HepG2 (cell line): ENCODE measurements at places on chromosomes 2 and 18. TPM values are rescaled to one million over a fixed set of nuclear protein-coding genes. Genes with fewer than 3 reads are reported as not detected.

CYRIA gene
- not detected in 2 replicates for total RNA-seq

CNOT11 gene
- 100 and 114 TPM in 2 replicates for total RNA-seq

ESPNL gene
- 0.35 and 0.80 TPM in 2 replicates for total RNA-seq

MAB21L4 gene
- 13.5 and 14.0 TPM in 2 replicates for total RNA-seq

EFR3B gene
- total RNA-seq = 0.42 and 0.56 TPM in 2 replicates

RGPD4 gene
- total RNA-seq = not detected in 2 replicates

E2F6 gene
- total RNA-seq = 36.0 and 40.1 TPM in 2 replicates

DNA sequence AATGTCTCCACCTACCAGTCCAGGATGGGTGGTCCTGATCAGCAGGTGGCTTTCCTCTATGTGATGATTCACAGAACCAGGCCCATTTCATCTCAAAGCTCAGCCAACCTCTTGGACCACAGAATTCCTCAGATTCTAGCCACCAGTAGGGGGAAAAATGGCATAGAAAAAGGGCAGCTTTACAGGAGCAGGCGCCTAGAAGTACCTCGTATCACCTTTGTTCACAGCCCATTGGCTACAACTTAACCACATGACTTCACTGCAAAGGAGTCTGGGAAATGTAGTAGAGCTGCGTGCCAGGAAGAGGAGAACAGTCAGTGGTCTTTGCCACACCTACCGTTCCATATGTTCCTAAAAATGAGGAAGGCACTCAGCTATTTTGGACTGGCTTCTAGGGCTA lies 62.8 kb upstream of the DTNA start:
- no peak overlapping the region for H3K27ac ChIP-seq
- H3K4me1 ChIP-seq = no peaks in the 10 kb centered on the region
- no peak overlapping the region for H3K4me3 ChIP-seq
- DNase-seq = no peak
- H3K27me3 ChIP-seq = no peaks in the 10 kb centered on the region

- DNase-seq = no peak
- H3K27me3 ChIP-seq = peaks cover 4% of the 10 kb centered on the region; the same call in 1 of the 2 replicates
- H3K4me1 ChIP-seq = 0 out of 2 replicates have a peak, but pooled peaks cover 5% of the 10 kb centered on the region
- H3K36me3 ChIP-seq = no peaks in the 10 kb centered on the region
- peak overlapping the region; percentile 57 for H3K4me3 ChIP-seq
Measured at GRCh38 chr2:144516981-144517865, 2.7 kb downstream of the ZEB2 start.

DNA sequence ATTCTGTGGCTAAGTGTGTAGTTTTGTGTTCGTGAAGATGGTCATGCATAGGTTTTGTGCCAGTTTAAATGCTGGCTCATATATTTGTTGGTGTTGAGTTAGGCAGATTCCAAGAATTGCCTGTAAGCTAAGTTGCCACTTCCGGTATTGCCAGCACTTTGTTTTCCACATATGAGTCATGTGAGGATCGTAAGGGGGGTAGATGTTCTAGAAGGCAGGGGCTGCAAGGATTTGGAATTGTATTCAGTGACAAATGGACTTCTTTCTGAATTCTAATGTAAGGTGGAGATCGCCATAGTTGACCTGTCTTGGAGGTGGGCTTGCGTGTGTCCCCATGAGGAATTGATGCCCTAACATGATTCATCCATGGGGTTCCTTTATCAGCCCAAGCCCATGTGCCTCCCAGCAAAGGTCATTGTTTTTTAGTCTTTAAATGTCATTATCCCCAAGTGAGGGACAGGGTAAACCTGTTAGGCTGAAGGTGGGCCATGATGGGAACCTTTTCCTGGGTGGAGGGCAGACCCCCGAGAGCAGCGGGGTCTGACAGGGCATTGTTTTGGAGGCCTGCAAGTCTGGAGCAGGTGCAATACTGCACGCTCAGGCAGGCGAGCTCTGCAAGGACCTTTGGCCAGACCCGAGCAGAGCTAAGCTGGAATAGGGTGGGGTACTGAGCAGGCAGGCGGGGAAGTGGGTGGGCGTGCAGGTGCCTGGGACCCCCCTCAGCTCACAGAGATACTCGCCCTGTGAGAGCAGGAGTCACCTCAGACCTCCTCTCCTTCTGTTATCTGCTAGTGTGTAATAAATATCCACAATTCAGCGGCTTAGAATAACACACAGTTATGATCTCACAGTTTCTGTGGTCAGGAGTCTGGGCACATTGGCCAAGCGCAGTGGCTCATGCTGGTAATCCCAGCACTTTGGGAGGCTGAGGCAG lies 77.4 kb downstream of the LRRFIP1 start:
- no peak overlapping the region for H3K27ac ChIP-seq
- H3K4me1 ChIP-seq = peaks cover 27% of the 10 kb centered on the region
- H3K4me3 ChIP-seq = no peak overlapping the region
- peaks cover 6% of the 10 kb centered on the region; the same call in 1 of the 2 replicates for H3K36me3 ChIP-seq
- no peak for DNase-seq

DNA sequence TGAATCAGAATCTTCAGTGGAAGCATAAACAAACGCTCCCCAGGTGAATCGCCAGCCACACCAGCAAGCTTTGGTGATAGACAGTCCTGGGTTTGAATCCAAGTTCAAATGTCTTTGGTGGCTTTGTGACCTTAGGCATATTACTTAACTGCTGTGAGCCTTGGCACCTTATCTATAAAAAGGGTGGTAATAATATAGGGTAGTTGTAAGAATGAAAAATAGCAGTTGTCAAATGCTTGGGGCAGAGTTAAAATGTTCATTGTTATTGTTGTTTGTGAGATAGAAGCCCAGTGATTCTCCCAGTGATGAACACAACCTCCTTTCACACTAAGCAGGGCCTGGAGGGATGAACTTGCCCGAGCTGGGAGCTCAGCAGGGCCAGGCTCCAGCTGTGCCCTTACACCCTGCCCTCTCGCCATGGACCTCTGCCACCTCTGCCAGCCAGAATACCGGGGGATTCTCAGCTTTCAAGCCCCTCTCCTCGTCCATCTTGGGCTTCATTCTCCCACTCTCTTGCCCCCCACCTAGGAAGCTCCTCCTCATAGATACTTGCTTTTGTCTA lies 6.1 kb upstream of the TMBIM1 start:
- peak overlapping the region; percentile 40 for H3K27ac ChIP-seq
- H3K4me3 ChIP-seq = 0 out of 2 replicates have a peak overlapping the region, but pooled peaks have one; percentile 19
- H3K4me1 ChIP-seq = peaks cover 64% of the 10 kb centered on the region
- no peaks in the 10 kb centered on the region for H3K36me3 ChIP-seq

DNA sequence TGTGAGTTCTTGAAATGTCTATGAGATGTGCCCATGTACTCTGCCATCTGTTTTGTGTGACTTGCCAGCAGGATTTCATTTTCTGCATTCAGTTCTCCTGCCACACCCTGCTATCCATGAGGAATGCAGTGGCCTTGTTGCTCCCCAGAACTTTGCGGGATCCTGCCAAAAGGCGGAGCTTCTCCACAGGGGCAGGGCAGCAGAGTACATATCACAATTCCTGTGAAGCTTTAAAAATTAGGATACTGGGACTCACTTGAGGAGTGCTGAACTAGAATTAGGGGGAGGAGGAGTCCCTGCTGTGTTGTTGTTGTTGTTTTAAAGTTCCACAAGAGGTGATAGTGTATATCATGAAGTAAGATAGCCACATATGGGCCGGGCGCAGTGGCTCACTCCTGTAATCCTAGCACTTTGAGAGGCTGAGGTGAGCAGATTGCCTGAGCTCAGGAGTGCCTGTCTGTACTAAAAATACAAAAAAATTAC lies 76.4 kb downstream of the TANC1 start:
- no peaks in the 10 kb centered on the region for H3K27me3 ChIP-seq
- no peaks in the 10 kb centered on the region for H3K4me1 ChIP-seq
- H3K27ac ChIP-seq = no peak overlapping the region
- H3K4me3 ChIP-seq = no peak overlapping the region
- no peak for DNase-seq
- no peaks in the 10 kb centered on the region for H3K36me3 ChIP-seq

DNA sequence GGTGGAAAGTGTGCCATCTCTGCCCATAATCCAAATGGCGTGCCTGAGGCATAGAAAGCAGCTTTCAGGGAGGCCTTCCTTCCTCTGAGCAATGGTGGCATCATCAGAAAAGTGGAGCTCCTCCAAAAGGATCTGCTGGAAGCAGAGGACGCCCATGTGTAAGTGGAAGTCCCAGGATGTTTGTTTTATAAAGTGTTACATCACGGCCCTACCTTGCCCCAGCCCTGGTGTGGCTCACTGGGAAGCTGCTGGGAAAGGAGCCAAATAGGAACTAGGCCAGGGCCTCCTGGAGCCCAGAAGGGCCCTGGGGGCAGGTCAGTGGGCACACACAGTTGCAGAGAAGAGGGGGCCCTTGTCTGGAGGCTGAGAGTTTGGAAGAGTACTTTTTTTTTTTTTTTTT lies 4.2 kb upstream of the ODC1 start:
- H3K4me3 ChIP-seq = no peak overlapping the region
- peaks cover 51% of the 10 kb centered on the region for H3K4me1 ChIP-seq
- peak; percentile 72 for DNase-seq
- no peak overlapping the region for H3K27ac ChIP-seq
- H3K36me3 ChIP-seq = no peaks in the 10 kb centered on the region

GRCh38 chr2:147027436-147027835 lies 817.4 kb upstream of the ACVR2A start:
- no peak overlapping the region for H3K4me3 ChIP-seq
- H3K27me3 ChIP-seq = no peaks in the 10 kb centered on the region
- H3K36me3 ChIP-seq = no peaks in the 10 kb centered on the region
- H3K4me1 ChIP-seq = no peaks in the 10 kb centered on the region
- no peak for DNase-seq

GRCh38 chr2:172484253-172484652 lies 56.9 kb downstream of the ITGA6 start:
- DNase-seq = peak; percentile 41
- peaks cover 7% of the 10 kb centered on the region for H3K36me3 ChIP-seq
- H3K4me3 ChIP-seq = no peak overlapping the region
- no peaks in the 10 kb centered on the region for H3K27me3 ChIP-seq
- peaks cover 42% of the 10 kb centered on the region for H3K4me1 ChIP-seq

DNA sequence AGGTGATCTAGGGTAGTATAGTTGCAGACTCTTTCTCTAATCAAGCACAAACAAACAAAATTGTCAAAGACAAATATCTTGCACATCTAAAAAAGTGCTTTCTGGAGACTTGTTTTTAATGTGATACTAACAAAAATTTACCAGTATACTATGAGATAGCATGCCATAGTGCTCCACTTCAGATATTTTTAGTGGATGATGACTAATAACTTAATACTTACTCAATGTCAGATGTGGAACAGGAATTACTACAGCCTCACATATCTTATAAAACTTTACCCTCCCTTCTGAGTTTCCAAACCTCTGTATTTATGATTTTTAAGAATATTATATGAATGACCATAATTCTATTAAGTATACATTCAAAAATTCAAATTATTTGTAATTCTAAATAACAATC lies 1162.0 kb upstream of the SLC39A10 start:
- no peak overlapping the region for H3K4me3 ChIP-seq
- H3K36me3 ChIP-seq = no peaks in the 10 kb centered on the region
- H3K27ac ChIP-seq = no peak overlapping the region
- no peak for DNase-seq

GRCh38 chr2:55176094-55176415 lies 56.0 kb downstream of the CLHC1 start:
- no peak overlapping the region for H3K27ac ChIP-seq
- no peaks in the 10 kb centered on the region for H3K36me3 ChIP-seq
- H3K4me1 ChIP-seq = peaks cover 11% of the 10 kb centered on the region
- no peak overlapping the region for H3K4me3 ChIP-seq
- H3K27me3 ChIP-seq = no peaks in the 10 kb centered on the region
- no peak for DNase-seq

DNA sequence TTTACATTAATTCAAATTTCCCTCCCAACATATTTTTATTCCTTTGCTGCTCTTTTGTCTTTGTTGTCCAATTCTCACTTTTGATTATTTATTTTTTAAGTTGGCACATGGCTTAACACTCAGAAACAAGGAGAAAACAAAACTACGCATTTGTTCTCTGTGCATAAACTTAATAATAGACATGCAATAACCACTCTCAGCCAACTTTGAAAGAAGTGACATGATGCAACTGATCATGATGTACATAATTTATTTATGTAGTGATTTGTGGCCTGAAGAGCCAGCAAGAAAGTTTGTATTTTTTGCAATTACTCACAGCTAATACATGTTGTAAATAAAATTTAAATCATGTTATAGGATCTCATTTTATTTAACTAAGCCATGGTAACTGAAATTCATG lies 942.8 kb upstream of the PIK3C3 start:
- DNase-seq = no peak
- H3K27ac ChIP-seq = no peak overlapping the region
- no peaks in the 10 kb centered on the region for H3K4me1 ChIP-seq

DNA sequence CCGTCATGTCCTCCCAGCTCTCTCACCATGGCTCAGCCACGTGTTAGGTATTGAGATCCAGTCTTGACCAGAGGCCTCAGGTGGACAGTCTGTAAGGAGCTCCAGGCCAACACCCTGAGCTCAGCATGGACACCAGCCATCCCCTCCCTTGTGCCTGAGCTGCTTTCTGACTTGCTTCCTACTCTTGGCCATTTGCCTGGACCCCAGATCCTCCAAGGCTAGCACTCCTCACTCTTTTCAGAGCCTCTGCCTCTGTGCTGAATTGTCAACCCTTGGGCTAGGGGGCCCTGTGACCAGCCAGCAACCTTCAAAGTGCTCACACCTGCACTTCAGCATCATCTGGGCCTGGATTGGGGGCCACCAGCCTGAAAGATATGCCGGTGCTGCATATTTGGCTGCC lies 46.6 kb downstream of the PAX8 start:
- no peaks in the 10 kb centered on the region for H3K27me3 ChIP-seq
- H3K4me1 ChIP-seq = peaks cover 48% of the 10 kb centered on the region
- H3K4me3 ChIP-seq = no peak overlapping the region
- DNase-seq = no peak
- H3K36me3 ChIP-seq = no peaks in the 10 kb centered on the region
- no peak overlapping the region for H3K27ac ChIP-seq

GRCh38 chr2:50066873-50067272 lies 912.6 kb upstream of the FSHR start:
- no peaks in the 10 kb centered on the region for H3K27me3 ChIP-seq
- no peak overlapping the region for H3K27ac ChIP-seq
- DNase-seq = no peak
- no peaks in the 10 kb centered on the region for H3K36me3 ChIP-seq
- no peak overlapping the region for H3K4me3 ChIP-seq
- H3K4me1 ChIP-seq = no peaks in the 10 kb centered on the region

DNA sequence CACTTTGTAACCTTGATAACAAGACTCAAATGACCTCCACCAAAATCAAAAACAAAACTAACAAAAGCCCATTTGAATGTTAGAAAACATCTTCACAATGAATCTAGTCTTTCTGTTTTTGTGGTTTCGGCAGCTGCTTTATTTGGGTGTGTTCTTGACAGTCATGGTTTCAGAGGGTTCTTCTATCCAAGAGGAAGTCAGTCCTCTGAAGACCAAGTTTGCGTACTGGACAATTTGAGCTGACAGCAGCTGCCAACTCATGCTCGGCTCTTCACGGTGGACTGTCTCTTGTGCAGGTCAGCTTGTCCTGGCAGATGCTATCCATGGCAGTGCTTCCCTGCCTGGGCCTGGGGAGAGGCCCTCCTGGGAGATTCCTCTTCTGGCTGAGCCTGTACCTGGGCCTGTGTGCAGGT lies 91.0 kb downstream of the TMEM17 start:
- no peak overlapping the region for H3K4me3 ChIP-seq
- peaks cover 44% of the 10 kb centered on the region for H3K4me1 ChIP-seq
- no peaks in the 10 kb centered on the region for H3K27me3 ChIP-seq
- no peak overlapping the region for H3K27ac ChIP-seq
- DNase-seq = no peak
